ENCODE measurements at places on chromosomes 16 and 17. TPM values are rescaled to one million over a fixed set of nuclear protein-coding genes. Genes with fewer than 3 reads are reported as not detected.

DNA sequence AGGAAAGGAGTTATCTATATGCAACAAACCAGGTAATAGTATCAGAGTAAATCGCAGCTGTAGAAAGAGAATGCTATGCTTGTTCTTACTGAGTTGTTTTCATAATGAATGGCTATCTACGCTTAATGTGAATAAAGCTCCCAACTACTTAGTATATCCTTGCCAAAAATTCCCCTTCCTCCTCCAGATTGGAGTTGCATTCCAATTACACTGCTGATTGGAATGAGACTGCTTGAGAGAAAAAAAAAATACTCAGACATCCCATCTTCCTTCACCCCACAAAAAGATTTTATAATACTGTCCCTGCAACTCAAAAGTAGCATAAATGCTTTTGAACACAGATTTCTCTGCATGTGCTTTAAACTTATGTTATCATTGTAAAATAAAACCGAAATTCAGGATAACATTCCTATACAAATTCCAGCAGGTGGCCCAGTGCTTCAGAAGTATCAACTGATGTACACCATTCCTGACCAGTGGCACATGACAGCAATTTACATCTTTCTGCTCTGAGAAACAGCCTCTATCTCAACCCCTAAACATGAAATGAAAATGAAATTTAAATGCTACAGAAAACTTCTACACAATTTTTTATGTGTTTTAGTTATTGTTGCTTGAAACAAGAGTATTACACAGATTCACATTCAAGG lies 47.0 kb downstream of the SMURF2 start:
- H3K27me3 ChIP-seq, result no peaks in the 10 kb centered on the region
- no peak for DNase-seq
- H3K36me3 ChIP-seq, result no peaks in the 10 kb centered on the region
- peaks cover 4% of the 10 kb centered on the region for H3K4me1 ChIP-seq

Gene SLC16A11
- total RNA-seq, result not detected

DNA sequence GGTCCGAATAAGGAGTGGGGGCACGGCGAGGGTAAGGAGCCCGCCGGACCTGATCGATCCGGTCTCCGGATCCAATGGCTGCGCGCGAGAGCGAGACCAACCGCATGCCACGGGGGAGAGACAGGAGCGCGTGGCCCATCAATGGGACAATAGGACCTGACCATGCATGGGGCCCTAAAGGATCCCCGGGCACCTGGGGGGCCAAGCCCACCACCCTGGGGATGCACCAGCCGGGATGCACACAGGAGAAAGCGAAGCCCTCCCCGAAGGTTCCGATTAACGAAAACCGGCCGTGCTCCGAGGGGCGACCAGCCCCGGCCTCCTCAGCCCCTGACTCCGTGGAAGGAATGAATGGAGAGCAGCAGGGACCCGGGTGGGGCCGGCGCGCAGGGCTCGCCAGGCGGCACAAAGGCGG lies 525 bp downstream of the JPT1 start:
- H3K27ac ChIP-seq, result peak overlapping the region; percentile 91
- peak; percentile 34 for DNase-seq
- peak overlapping the region; percentile 92 for H3K4me3 ChIP-seq
- H3K36me3 ChIP-seq, result peaks cover 15% of the 10 kb centered on the region

DNA sequence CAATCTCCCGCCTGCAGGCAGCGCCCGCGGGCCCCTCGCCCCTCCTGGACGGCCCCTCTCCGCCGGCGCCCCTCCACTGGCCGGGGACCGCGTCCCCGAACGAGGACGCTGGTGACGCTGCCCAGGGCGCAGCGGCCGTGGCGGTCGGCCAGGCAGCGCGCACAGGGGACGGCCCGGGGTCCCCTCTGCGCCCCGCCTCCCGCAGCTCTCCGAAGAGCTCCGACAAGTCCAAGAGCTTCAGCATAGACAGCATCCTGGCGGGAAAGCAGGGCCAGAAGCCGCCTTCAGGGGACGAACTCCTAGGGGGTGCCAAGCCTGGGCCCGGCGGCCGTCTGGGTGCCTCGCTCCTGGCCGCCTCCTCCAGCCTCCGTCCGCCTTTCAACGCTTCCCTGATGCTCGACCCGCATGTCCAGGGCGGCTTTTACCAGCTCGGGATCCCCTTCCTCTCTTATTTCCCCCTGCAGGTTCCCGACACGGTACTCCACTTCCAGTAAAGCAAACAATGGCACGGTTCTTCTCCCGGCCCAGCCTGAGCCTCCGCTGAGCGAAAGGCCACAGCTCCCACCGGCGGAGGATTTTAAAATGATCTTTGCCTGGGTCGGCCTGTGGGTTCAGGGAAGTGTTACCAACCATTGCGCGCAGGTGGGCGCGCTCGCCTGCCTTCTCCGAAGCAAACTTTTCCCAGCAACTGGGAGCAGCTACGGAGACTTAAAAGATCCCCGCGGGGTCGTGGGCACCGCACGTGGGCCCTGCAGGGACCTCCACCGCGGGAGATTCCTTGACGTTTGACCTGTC lies 1.1 kb downstream of the FOXL1 start:
- H3K27me3 ChIP-seq, result peaks cover 61% of the 10 kb centered on the region
- H3K27ac ChIP-seq, result no peak overlapping the region
- no peaks in the 10 kb centered on the region for H3K36me3 ChIP-seq

DNA sequence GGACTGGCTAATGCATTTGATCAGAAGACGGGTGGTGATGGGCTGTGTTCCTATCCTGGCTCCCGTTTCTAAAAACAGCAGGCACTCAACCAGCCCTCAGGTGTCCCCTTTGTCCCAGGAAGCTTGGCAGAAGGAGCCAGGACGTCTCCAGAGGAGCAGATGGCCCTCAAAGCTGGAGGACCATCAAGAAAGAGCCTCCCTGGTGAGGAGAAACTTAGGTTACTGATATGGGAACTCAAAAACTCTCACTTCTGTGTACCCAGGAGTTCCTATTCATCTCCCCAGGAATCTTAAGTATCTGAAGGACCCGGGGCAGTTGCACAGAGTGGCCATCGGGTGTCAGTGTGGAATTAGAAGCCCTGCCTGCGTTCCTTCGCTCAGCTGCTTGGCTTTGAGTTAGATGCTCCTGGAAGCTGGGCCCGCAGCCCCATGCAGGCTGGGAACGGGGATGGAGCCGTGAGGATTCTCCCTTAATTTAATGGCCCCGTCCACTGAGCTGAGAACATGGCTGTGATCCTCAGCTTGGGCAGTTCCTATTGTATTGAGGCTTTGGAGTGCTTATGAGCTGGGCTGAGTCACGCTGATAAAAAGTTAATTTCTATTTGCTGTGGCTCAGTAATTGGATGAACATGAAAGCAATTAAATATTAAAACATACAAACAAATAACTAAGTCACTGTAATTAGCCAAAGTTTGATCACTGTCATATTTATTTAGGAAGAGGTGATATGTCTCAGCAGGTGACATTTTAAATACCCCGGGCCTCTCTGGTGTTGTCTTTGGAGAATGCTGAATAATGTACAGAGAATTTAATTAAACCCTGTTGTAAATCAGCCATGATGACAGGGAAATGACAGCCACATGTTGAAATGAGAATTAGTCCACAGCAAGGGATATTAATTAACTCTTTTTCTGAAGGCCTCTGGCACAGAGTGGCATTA lies 402.1 kb downstream of the SEC14L1 start:
- DNase-seq, result peak; percentile 75
- peaks cover 6% of the 10 kb centered on the region for H3K4me1 ChIP-seq
- H3K36me3 ChIP-seq, result no peaks in the 10 kb centered on the region
- no peak overlapping the region for H3K4me3 ChIP-seq

Gene RHBDL1
- 1.5 TPM for total RNA-seq

GRCh38 chr17:28315846-28316705 lies 2.9 kb upstream of the TMEM97 start:
- H3K4me1 ChIP-seq, result peaks cover 26% of the 10 kb centered on the region
- peaks cover 8% of the 10 kb centered on the region for H3K27me3 ChIP-seq
- no peak for DNase-seq
- H3K4me3 ChIP-seq, result no peak overlapping the region
- no peak overlapping the region for H3K27ac ChIP-seq

Gene SPATA32
- 0.27 TPM for total RNA-seq

- no peak overlapping the region for H3K4me3 ChIP-seq
- no peaks in the 10 kb centered on the region for H3K36me3 ChIP-seq
- no peaks in the 10 kb centered on the region for H3K4me1 ChIP-seq
- no peak overlapping the region for H3K27ac ChIP-seq
These were observed 8.8 kb downstream of the PIPOX start for GRCh38 chr17:29051731-29052130.

DNA sequence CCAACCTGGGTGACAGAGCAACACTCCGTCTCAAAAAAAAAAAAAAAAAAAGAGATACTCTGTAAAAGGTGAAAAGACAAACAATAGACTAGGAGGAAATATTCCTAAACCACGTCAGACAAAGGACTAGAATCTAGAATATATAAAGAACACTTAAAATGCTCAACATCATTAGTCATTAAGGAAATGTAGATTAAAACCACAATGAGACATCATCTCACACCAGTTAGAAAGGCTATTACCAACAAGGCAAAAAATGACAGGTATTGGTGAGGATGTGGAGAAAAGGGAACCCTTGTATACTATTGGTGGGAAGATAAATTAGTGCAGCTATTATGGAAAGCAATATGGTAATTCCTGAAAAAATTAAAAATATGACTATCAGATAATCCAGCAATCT lies 903.1 kb upstream of the SOX9 start:
- no peak overlapping the region for H3K27ac ChIP-seq
- H3K36me3 ChIP-seq, result no peaks in the 10 kb centered on the region
- H3K27me3 ChIP-seq, result no peaks in the 10 kb centered on the region
- H3K4me1 ChIP-seq, result no peaks in the 10 kb centered on the region
- no peak for DNase-seq

DNA sequence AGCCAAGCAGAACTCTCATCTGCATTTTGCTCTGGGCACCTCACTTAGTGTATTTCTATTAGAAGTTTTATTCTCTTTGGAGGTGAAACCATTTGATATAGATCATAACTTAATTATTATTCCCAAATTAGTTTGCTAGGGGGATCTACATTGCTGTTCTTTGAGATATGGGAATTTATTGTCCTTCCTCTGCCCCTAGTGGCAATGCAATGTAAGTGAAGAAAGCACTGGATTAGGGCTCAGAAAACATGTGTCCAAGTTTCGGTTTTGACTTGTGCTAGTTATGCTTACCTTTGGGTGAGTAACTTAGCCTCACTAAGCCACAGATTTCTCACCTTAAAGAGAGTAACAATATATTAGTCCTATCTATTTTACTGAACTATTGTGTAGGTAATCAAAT lies 2.9 kb downstream of the KRT39 start:
- peaks cover 6% of the 10 kb centered on the region for H3K4me1 ChIP-seq
- H3K27ac ChIP-seq, result no peak overlapping the region
- H3K36me3 ChIP-seq, result no peaks in the 10 kb centered on the region
